ENCODE measurements at places on chromosomes 5 and 9. TPM values are rescaled to one million over a fixed set of nuclear protein-coding genes. Genes with fewer than 3 reads are reported as not detected.

GRCh38 chr5:109907189-109907588 is 217.5 kb downstream of the MAN2A1 start:
- H3K27ac ChIP-seq, result no peak overlapping the region
- no peaks in the 10 kb centered on the region for H3K4me1 ChIP-seq
- H3K36me3 ChIP-seq, result no peaks in the 10 kb centered on the region
- no peak overlapping the region for H3K4me3 ChIP-seq
- no peaks in the 10 kb centered on the region for H3K27me3 ChIP-seq
- DNase-seq, result no peak

DNA sequence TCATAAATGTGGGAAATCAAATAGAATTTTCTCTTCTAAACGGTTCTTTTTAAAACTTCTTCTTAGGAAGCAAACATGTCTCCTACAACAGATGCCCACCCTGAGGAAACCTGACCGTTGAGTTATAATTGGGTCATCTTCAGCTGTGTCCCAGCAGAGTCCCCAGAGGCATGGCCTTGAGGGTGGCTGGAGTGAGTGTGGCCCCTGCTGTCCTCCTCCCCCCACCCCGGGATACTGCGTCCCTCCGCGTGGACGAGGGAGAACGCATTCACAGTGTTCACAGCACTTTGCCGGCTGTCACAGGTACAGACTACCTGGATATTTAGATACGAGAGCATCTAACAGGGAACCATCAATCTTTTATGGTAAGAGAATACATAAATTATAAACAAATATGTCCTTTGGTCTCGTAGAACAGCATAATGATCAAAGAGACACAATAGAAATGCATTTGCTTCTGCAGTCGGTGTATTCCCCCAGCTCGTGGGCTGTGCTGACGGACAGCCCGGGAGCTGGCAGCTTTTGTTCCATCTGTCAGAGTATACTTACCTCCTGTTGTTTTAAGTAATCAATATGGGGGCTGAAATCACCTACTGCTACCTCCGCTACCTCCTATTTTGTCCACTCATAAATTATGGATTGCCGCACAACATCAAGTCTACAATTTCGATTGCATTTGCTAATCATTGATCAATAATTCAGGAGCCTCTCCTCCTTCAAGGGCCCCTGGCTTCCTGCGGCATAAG is 214.7 kb downstream of the IRX2 start:
- H3K36me3 ChIP-seq, result no peaks in the 10 kb centered on the region
- H3K4me1 ChIP-seq, result no peaks in the 10 kb centered on the region
- no peak for DNase-seq
- H3K27ac ChIP-seq, result no peak overlapping the region

TMC1 gene
- not detected for total RNA-seq

DNA sequence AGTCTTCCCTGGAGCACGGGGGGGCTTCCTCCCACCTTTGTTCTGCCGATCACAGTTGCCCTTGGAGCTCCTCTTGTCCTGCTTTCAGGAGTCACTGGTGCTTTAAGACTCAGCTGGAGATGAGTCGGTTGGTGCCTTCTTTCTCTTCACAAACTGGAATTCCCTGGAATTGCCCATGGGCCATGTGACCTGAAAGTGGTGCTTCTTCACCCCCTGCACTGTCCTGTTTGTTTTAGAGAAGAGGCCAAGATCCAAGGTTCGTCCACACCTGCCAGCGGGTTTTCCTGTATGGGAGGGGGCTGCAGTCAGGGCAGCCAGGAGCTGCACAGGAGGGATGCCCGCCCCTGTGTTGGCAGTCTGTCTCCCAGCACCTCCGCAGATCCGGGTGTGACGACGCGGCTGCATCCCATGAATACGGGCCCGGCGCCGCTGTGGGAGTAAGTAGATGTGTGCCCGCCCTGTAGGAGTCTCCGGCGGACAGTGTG is 9.5 kb upstream of the MRPS2 start:
- no peak overlapping the region for H3K4me3 ChIP-seq
- 0 out of 3 replicates have a peak, but pooled peaks cover 2% of the 10 kb centered on the region for H3K4me1 ChIP-seq
- DNase-seq, result no peak
